Mesendoderm (in vitro differentiated cells): ENCODE measurements at places on chromosomes 7 and 10.
A peak's percentile ranks its signal among the peaks of the same experiment; 100 is the strongest.

DNA sequence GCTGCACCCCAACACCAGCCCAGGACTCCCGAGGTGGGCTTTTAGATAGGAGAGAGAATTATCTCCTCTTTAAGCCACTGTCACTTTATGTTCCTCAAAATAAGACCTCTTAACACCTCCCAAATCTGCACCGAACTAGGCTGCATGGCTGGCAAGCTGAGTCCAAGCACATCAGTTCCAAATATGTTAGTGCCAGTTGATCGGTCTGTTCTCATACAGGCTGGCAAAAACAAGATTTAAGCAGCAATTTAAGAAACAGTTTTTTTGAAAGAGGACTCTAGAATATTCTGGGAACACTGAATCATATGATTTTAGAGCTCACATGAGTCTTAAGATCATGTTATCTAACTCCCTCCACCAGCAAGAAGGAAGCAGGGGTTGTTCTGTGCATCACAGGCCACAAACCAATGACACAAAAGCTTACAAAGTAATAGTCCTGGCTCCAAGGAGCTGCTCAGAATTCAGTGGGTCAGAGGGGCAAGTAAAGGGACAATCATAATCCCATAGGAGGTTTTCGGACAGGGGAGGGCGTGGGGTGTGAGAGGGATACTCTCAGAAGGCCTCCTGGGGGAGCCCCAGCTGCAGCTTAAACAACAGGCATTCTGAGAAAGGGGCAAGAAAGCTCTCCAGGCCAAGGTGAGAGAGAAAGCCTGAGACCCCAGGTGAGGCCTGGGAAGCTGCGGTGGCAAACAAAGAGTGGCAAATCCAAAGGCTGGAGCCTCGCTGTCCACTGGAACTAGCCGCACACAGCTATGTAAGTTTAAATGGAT is 7.1 kb downstream of the COBL start:
- no peaks in the 10 kb centered on the region for H3K4me1 ChIP-seq
- no peaks in the 10 kb centered on the region for H3K27me3 ChIP-seq
- no peak for DNase-seq
- H3K36me3 ChIP-seq, result no peaks in the 10 kb centered on the region
- H3K27ac ChIP-seq, result no peak overlapping the region

- peak overlapping the region; percentile 68 for H3K4me3 ChIP-seq
- peak overlapping the region; percentile 86 for H3K27ac ChIP-seq
- H3K27me3 ChIP-seq, result no peaks in the 10 kb centered on the region
- H3K4me1 ChIP-seq, result peaks cover 13% of the 10 kb centered on the region
- no peaks in the 10 kb centered on the region for H3K36me3 ChIP-seq
- peak; percentile 45 for DNase-seq
Observed at GRCh38 chr10:21518149-21518640, 7.3 kb downstream of the SKIDA1 start.

GRCh38 chr7:15778191-15778590 is 91.7 kb upstream of the MEOX2 start:
- H3K4me3 ChIP-seq, result no peak overlapping the region
- H3K27ac ChIP-seq, result no peak overlapping the region
- no peaks in the 10 kb centered on the region for H3K27me3 ChIP-seq
- H3K4me1 ChIP-seq, result no peaks in the 10 kb centered on the region
- no peaks in the 10 kb centered on the region for H3K36me3 ChIP-seq

GRCh38 chr10:4267086-4267773 is 482.2 kb upstream of the KLF6 start:
- H3K27ac ChIP-seq, result no peak overlapping the region
- no peaks in the 10 kb centered on the region for H3K36me3 ChIP-seq
- H3K4me3 ChIP-seq, result no peak overlapping the region
- no peaks in the 10 kb centered on the region for H3K4me1 ChIP-seq
- DNase-seq, result no peak
